Stimulated activated CD8-positive, alpha-beta memory T cell treated with anti-CD3 and anti-CD28 coated beads, Interleukin-7, amount 100 ng/mL, for 1 hour (primary cell): ENCODE measurements at places on chromosomes 5 and 9.

DNA sequence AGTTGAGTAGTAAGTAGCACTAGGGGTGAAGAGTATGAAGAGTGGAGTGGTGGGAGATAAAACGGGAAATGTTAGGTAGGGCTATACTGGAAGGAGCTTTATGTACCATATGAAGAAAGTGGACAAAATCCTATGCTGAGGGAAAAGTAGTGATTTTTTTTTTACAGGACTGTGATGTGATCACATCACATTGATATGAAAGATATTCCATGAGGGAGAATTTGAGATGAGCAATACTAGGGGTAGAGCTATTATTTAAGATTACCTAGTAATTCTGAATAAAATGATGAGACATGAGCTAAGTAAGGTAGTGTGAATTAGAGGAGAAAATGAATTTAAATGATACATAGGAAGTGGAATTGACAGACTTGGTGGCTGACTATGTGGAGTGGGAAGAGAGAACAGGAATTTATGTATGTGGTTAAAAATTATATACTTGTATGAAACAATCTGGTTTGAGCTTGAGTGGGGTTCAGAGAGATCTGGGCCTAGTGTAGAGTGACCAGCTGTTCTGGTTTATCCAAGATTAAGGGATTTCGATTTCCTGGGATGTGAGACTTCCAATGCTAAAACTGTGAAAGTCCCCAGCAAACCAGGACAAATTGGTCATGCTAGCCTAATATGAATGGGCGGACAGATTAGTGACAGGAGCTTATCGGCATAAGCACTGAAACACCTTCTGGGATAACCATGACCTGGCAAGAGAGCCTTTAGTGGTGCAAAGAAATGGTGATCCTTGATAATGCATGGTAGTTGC lies 29.3 kb upstream of the STOM start:
- DNase-seq = no peak

DNA sequence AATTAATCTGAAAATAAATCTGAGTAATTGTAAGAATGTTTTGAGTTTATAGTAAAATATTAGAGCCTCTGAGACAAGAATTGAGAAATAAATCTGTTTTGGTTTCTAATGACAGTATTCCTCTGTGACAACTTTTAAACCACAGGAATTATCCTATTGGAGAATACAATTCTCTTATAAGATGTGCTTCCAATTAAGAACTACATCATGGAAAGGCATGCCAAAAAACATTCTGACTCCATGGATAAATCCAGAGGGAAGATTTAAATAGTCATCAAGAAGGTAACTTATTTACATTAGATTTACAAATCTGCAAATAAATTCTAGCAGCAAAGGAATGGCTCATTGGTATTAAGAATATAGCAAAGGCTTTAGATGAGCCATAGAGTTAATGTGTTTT lies 178.3 kb upstream of the ACOT12 start:
- no peak for DNase-seq

DNA sequence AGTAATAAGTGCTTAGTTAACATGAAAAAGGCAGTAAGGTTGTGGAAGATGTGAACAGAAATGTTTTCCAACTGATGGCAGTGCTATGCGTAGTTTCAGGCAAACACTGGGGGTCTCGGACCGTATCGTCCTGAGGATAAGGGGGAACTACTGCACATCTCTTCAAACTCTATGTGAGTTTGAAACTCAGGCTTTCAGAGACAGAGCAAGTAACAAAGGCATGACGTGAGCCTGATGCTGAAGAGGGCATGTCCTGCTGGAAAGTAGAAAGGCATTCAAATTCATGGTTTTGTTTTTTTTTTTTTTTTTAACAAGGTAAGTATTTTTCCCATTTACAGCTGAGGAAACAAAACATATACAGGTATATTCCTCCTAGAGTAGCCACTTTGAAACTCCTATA lies 59.9 kb downstream of the TRIM36 start:
- no peak for DNase-seq

- no peak for DNase-seq
Measured at GRCh38 chr5:72647806-72648205, 140.6 kb upstream of the ZNF366 start.

- DNase-seq = no peak
Measured at GRCh38 chr9:69499407-69499806, 172.8 kb downstream of the APBA1 start.

DNA sequence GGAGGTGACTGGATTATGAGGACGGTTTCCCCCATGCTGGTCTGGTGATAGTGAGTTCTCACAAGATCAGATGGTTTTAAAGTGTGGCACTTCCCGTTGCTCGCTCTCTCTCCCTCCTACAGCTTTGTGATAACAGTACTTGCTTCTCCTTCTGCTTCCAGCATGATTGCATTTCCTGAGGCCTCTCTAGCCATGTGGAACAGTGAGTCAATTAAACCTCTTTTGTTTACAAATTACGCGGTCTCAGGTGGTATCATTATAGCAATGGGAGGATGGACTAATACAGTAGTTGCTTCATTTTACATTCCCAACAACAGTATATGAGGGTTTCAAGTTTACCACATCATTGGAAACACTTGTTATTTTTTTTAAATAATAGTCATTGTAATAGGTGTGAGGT lies 937.3 kb upstream of the ARRDC3 start:
- no peak for DNase-seq

- no peak for DNase-seq
Measured at GRCh38 chr9:125024917-125025316, 84.0 kb upstream of the GOLGA1 start.

GRCh38 chr9:127711226-127711701 lies 4.2 kb downstream of the PTRH1 start:
- no peak for DNase-seq

- DNase-seq = no peak
Measured at GRCh38 chr9:15138357-15138686, 168.7 kb downstream of the TTC39B start.

DNA sequence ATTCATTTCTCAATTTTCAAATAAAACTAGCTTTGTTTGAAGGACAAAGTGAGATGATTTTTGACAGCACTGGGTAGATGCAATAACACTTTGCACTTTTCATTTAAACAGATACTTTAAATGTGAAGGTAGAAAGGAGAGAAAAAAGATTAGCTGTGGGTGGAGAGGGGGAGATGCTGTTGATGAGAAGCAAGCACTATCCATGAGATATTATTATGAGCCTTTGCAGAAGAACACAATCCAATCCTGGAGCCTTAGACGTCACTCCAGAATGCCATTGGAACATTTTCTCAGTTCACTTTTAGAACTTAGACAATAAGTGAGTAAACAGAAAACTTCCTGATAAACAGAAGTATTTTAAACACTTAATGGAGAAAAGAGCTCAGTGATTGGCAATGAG lies 351.1 kb downstream of the ARHGEF28 start:
- no peak for DNase-seq

- no peak for DNase-seq
Measured at GRCh38 chr5:98588215-98588614, 185.2 kb upstream of the RGMB start.

DNA sequence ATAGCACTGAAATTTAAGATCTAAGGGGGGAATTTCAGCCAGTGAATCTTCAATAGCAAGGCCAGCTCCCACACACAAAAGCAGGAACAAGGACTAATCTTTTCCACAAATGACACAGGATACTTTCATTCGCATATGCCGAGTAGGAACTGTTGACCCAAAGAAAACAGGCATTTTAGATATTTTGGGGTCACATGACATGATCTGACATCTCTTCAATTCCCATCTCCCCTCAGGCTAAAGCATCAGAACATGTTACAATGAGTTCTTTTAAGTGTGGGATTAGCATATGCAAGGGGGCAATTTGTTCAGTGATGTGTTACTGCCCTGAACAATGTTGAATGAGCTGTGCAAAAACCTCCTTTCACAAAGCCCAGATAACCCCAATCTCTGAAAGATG lies 68.2 kb downstream of the TLE1 start:
- no peak for DNase-seq

DNA sequence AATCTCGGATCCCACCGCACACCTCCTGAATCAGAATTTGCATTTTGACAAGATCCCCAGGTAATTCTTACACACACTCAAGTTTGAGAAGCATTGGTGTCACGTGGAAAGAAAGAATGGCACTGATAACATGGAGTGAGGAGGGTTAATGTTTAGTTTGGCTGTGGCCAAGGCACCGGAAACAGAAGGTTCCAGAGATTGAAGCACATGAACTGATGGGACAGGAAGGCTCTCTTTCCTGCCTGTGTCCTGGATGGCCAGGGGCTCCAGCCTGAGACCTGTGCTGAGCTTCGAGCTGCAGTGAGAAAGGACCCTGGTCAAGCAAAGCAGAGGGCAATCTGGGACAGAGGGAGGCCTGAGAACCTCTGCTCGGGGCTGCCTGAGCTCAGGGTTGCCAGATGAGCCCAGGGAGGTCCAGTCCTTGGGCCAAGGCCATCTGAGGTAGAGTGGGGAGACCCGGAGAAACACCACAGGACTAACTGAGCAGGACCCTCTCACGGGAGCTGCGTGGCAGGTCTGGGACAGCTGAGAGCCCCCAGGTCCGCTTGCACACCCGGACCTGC lies 27.3 kb downstream of the AFAP1L1 start:
- DNase-seq = no peak

- DNase-seq = no peak
Measured at GRCh38 chr9:85528142-85528541, 213.6 kb downstream of the AGTPBP1 start.

DNA sequence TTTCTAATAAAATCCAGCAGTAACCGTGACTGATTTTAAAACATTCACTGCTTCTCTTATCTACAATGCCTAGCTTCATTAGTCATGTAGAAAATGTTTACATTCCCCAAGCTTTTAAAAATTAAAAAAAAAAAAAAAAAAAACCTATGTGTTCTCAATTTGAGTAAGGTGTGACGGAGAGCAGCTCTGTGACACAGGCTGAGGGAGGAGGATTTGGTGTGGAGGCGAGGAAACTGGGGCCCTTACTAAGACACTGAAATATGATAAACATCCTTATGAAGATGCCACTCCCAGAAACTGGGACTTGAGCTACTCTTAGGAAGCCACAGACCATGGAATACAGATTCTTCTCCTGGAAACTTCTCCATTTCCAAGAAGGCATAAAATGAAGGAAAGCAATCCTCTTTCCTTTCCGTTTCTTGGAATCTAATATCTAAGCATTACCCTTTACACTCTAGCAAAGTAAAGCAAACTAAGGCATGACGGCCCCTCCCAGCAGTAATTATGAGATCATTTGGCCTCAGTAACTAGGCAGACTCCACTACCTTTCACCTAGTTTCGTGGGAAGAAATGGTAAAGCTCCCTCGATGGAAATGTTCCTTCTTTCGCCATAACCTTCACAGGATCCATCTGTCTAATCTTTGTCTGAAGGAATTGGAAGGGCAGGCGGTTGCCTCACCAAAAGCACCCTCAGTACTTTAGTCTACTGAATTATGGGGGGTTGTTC lies 23.5 kb downstream of the GRAMD2B start:
- DNase-seq = no peak

DNA sequence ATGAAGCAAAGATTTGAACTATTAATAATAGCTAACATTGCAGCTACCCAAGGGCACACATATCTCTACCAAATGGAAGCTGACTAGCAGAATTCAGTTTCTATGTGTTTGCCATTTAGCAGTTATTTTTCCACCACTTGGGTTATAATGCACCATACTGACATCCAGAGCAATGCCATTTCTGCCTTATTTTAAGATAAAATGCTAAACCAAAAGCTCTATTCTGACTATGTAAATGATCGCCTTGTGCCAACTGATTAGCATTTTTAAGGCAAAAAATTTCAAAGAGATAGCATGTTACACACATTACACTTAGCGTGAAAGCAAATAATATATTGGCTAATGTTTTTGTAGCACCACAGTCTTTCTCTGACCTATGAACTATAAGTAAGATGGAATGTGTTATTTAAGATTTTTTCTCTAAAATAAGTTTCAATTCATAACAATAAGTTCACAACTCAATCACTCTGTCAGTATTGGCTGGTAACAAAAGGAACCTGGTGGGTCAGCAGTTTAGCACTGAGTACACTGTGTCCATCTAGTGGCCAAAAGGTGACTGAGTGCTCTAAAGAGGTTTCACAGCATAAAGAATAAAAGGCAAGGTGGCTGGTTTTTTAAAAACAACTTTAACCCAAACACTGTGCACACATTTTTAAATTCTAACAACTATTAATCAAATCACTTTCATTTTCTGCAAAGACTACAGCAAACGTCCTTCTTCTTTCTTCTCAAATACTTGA lies 443.5 kb downstream of the PDE4D start:
- no peak for DNase-seq

GRCh38 chr9:27473111-27473529 lies 51.0 kb upstream of the IFNK start:
- no peak for DNase-seq

GRCh38 chr5:22354956-22355355 lies 498.2 kb downstream of the CDH12 start:
- no peak for DNase-seq

GRCh38 chr5:68021916-68022315 lies 193.6 kb upstream of the PIK3R1 start:
- DNase-seq = no peak

GRCh38 chr5:61731946-61732314 lies 399.9 kb downstream of the ZSWIM6 start:
- no peak for DNase-seq

- DNase-seq = no peak
Measured at GRCh38 chr5:135473956-135474670, 22.0 kb upstream of the TIFAB start.

GRCh38 chr9:129649726-129650679 lies 8.1 kb upstream of the ASB6 start:
- no peak for DNase-seq

DNA sequence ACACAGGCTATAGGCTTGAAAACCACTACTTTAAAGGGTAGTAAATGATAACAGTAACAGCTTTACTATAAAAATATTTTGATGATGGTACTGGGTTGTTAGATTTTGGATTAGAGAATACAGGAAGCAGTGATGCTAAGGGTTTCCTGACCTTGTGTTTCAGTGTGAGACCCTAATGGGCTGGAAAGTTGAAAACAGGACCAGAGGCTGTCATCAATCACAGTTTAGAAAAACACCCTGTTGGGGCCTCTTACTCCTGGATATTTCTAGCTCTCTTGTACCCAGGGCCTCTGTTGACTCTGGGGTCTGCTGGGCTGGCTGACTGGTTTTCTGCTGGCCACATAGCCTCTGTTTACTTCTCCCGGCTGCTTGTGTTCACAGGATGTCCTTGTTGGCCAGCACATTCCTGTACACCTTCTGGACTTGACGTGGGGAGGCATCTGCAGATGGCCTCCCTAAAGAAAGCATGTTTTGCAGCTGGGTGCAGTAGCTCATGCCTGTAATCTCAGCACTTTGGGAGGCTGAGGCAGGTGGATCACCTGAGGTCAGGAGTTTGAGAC lies 21.5 kb downstream of the ACER2 start:
- no peak for DNase-seq

- no peak for DNase-seq
Measured at GRCh38 chr5:143302341-143303045, 101.0 kb downstream of the NR3C1 start.
